ENCODE measurements at places on chromosomes 4 and X.

- no peak for DNase-seq
Observed at GRCh38 chr4:165440415-165441158, 61.8 kb downstream of the CPE start.

DNA sequence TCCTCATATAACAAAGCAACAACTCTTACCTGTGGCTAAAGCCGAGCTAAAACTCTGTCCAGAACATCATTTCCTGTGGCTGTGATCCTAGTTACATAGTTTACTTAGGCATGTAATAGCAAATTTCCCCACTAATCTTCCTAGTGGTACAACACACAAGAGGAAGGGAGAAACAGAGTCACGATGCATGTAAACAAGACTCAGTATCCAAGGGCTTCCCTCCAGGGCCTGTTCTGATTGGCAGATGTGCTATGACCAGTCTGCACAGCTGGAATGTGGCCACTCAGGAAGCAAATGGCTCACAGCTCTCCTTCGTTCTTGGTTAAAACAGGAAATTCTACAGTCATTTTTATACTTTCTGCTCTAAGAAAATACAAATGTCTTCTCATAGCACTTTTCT is 49.2 kb upstream of the PRSS48 start:
- DNase-seq, result no peak

GRCh38 chrX:41946235-41946634 is 22.9 kb upstream of the CASK start:
- DNase-seq, result no peak

- DNase-seq, result no peak
Observed at GRCh38 chr4:87679449-87680169, 29.5 kb downstream of the DMP1 start.

DNA sequence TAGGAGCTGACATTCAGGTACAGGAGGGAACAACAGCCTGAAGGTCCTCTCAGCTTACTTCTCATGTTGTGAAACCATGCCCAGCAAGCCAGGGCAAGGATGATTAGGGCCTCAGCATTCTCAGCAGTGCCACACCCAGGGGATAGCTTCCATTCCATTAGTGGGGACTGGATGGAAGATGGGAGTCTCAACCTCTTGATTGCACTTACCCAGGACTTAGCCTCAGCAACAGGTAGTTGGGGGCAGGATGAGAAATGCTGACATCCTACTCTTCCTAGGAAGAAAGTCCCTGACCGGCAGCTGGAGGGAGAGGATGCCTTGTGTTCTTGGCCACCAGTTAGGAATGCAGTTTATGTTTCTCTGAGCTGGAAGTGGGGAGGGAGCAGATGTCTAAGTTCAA is 8.8 kb upstream of the BEX3 start:
- no peak for DNase-seq

DNA sequence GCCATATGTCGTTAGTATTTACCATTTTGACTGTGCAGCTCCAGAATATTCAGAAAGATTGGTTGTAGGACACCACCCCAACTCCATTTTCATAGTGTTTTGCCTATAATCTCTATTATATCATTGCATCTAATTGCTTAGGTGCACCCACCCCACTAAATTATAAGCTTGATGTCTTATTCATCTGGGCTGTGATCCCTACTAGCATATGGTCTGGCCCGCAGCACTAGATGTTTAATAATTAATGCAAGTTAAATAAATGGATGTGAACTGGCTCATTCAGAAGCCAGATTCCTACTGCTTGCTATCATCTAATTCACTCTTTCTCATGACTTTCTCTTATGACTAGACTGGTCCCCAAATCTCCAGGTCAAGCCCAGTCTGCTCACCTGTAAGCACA is 143.5 kb downstream of the RELL1 start:
- no peak for DNase-seq

GRCh38 chrX:57366430-57366829 is 79.9 kb downstream of the FAAH2 start:
- no peak for DNase-seq

DNA sequence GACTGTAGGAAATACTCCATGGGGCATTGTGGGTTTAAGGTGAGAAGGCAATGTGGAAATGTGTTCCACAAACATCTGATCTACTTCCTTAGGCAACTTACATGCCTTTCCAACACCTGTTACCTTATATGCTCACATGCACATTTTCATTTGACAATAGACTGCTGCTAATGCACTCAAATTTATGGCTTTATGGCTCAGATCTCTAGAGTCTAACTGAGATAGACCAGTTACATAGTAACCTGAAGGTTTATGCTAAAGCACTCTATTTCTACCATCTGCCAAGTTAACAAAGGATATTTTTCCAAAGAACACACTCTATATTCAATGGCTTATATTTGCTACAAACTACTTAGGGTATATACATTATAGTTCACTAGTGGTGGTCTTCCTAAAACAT is 969.0 kb downstream of the TECRL start:
- no peak for DNase-seq

DNA sequence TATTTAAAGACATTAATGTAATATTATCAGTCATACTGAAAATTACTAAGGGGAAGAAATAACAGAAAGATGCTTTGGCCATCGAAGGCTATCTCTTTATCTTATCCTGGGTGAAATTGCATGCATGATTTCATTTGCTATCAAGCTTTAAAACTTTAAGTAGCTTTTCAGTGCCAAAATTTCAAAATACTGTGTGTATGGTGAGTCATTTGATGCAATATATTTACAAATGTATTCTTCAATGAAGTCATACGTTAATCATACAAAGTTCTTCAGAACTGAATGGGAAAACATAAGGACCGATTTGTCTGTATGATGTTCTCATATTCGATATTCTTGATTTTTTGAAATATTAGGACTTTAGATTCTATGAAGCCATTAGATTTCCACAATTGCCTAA is 1295.8 kb upstream of the AGA start:
- DNase-seq, result no peak

GRCh38 chr4:73396993-73397972 is 6.8 kb upstream of the ALB start:
- DNase-seq, result no peak

- DNase-seq, result no peak
Observed at GRCh38 chr4:25779021-25779420, 83.8 kb downstream of the SEL1L3 start.

DNA sequence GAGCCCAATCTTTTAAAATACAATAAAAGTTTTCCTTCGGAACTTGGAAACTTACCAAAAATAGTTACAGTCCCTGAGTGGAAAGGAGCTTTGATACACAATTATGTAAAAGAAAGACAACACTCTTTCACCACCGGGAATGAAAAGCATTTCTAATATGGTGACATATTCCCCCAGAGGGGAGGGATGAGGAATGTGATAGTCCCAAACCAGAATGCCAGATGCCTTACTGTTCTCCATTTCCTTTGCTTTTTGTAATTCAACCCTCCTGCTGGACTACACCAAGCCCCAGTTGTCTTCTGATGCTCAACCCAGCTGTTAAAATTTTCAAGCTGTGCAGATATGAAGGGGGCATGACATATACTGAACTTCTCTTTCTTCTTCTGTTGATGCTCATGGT is 4.1 kb downstream of the PRIMPOL start:
- no peak for DNase-seq

DNA sequence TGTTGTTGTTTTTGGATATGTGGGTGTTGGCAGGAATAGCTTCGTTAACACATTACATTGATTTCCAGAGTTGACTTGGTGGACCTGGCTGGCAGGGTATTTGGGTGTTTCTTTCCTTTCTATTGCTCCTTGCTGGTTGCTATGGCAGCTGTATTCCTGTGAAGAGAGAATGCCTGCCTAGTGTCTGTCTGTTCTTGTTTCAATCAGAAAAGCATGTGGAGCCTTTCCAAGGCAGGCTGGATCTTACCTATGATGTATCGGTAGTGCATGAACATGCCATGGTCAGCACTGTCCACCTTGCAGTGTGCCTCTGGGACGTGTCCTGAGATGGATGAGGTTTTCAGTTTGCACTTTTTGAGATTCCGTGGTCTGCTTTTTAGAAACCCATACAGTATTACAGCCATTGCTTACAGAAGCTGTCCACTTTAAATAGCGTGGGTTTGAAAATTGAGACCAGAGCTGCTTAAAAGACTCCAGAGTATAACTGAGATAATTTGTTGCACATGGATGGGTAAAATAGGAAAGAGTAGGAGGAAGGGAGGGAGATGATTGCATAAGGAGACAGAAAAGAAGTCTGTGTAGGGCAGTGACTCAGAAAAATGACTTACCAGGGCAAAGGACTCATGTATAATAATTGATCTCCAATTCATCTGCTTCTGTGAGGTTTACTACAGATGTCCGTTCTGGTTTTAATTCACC is 20.0 kb upstream of the AADAT start:
- DNase-seq, result no peak

All from NK-92 treated with Interleukin-12 subunit alpha and Interleukin-12 subunit beta, amount 100 ng/mL, for 24 hours (cell line).